WTC11 (cell line): ENCODE measurements at places on chromosomes 2 and 18.

- no peaks in the 10 kb centered on the region for H3K27me3 ChIP-seq
- H3K4me3 ChIP-seq, result no peak overlapping the region
- H3K36me3 ChIP-seq, result no peaks in the 10 kb centered on the region
- peaks cover 21% of the 10 kb centered on the region for H3K4me1 ChIP-seq
Measured at GRCh38 chr2:158191076-158191895, 89.6 kb downstream of the UPP2 start.

DNA sequence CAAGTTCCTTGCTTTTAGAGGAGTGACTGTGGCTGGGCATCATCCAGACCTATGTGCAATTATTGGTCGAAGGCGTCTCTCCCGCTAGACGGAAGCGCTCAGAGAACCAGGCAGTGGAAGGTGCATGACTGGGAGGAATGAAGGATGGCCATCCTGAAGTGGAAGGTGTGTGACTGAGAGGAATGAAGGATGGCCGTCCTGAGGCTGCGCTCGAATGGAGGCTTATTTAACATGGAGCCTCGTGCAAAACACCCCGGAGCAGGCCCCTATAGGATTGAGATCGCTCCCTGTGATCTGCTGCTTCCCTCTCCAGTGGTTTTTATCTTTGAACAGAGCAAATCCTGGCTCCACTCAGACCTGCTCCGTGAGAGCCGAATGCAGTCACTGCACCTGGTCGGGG, 140.2 kb upstream of the ID2 start:
- DNase-seq, result no peak
- no peak overlapping the region for H3K27ac ChIP-seq
- 0 out of 2 replicates have a peak, but pooled peaks cover 4% of the 10 kb centered on the region for H3K4me1 ChIP-seq
- H3K36me3 ChIP-seq, result no peaks in the 10 kb centered on the region
- no peaks in the 10 kb centered on the region for H3K27me3 ChIP-seq

GRCh38 chr2:213846856-213847255, 562.6 kb downstream of the SPAG16 start:
- no peaks in the 10 kb centered on the region for H3K4me1 ChIP-seq
- H3K4me3 ChIP-seq, result no peak overlapping the region
- no peaks in the 10 kb centered on the region for H3K27me3 ChIP-seq
- H3K27ac ChIP-seq, result no peak overlapping the region
- no peak for DNase-seq

DNA sequence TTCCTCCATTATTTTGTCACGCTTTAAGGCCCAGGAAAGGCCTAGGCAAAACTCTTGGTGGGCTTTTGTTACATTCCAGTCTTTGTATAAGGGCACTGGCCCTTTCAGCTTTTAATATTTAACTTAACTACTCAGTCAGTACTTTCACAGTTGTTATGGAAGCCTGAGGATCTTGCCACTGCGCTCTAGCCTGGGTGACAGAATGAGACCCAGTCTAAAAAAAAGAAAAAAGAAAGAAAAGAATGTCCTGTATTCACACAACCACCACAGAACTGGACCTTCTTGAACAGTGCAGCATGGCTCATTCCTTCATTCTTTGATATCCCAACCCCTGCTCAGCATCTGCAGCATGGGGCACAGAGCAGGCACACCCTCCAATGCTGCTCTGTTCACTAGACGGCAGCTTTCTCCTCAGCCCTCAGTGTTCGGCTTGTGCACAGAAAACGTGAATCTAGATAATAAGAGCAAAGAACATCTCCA, 93.4 kb upstream of the MSH2 start:
- DNase-seq, result no peak
- no peaks in the 10 kb centered on the region for H3K27me3 ChIP-seq
- H3K4me3 ChIP-seq, result no peak overlapping the region
- no peaks in the 10 kb centered on the region for H3K36me3 ChIP-seq
- peaks cover 16% of the 10 kb centered on the region for H3K4me1 ChIP-seq
